ENCODE measurements at places on chromosomes 3 and 15. TPM values are rescaled to one million over a fixed set of nuclear protein-coding genes. Genes with fewer than 3 reads are reported as not detected.
A peak's percentile ranks its signal among the peaks of the same experiment; 100 is the strongest.

DNA sequence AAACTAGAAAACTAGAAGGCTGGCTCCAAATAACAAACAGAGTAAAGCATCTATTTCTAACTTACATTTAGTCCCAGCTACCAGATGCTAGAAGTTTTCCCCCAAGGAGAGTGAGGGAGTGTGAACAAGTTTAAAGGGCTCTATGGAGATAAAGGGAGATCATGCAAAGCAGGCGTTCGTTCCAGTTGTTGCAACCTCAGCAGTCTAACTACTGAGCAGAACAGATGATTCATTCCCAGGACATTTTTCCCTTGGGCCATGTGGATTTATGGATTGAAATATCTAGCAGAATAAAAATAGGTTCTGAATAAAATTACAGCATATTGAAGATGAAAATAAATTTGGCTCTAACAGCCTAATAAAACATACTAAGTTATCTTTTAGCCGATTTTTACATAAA lies 154.8 kb upstream of the TTC14 start:
- H3K4me1 ChIP-seq: no peaks in the 10 kb centered on the region
- H3K27ac ChIP-seq: no peak overlapping the region
- H3K4me3 ChIP-seq: no peak overlapping the region
- no peaks in the 10 kb centered on the region for H3K36me3 ChIP-seq

DNA sequence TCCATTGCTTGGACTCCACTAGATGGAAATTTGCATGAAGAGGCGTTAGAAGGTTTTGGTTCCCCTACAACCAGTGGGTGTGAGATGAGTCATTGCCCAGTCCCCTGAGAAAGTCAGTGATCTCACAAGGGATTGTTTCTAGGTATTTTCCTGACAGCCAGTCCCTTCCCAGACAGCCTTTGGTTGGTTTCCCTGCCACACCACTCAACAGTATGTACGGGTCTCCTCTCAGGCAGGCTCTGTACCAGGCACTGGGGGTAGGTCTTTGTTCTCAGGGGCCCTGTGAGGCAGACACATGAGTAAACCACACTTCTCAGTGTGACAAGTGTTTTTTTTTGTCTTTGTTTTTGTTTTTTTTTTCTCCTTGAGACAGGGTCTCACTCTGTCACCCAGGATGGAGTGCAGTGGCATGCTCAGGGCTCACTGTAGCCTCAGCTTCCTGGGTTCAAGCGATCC lies 4.0 kb downstream of the LAMP3 start:
- H3K4me3 ChIP-seq: no peak overlapping the region
- no peak for DNase-seq
- peaks cover 30% of the 10 kb centered on the region for H3K27me3 ChIP-seq
- no peaks in the 10 kb centered on the region for H3K36me3 ChIP-seq
- H3K27ac ChIP-seq: no peak overlapping the region

- H3K36me3 ChIP-seq: no peaks in the 10 kb centered on the region
- H3K27ac ChIP-seq: no peak overlapping the region
Measured at GRCh38 chr3:152416808-152417580, 148.3 kb downstream of the MBNL1 start.

FBXL22 gene
- 16.2 TPM for total RNA-seq

DNA sequence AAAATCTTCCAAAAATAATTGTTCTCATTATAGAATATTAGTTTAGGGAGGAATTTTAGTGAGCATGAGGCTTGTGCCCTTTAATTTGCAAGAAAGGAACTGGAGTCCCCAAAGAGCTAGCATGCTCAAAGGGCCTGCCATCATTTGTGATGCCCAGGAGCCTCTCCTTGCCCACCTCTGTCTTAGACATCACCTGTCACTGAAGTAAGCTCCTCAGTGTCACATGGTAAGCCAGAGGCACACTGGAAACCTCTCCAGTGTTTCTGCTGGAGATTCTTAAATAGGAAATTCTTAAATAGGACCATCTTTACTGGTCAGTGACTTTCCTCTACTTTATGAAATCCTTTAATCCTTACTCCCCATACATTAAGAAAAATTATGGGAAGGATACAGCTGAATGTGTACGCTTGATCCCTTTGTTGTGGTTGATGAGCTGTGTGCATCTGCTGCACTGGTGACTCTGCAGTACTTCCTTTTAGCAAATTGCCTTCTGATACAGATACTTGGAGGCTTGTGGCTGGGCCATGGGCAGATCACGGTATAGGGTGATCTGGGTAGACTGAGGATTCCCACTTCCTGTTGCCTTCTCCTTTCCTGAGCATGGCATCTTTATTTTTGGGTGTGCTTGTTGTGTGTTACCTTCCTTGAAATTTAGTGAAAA lies 197.4 kb downstream of the KLHL25 start:
- no peaks in the 10 kb centered on the region for H3K27me3 ChIP-seq
- H3K4me3 ChIP-seq: no peak overlapping the region
- peak overlapping the region; percentile 81 for H3K27ac ChIP-seq
- DNase-seq: no peak
- peaks cover 37% of the 10 kb centered on the region for H3K36me3 ChIP-seq
- peaks cover 37% of the 10 kb centered on the region for H3K4me1 ChIP-seq

- H3K4me1 ChIP-seq: no peaks in the 10 kb centered on the region
- H3K27me3 ChIP-seq: no peaks in the 10 kb centered on the region
- no peak overlapping the region for H3K4me3 ChIP-seq
Measured at GRCh38 chr3:26752466-26752865, 129.9 kb downstream of the LRRC3B start.

- no peaks in the 10 kb centered on the region for H3K4me1 ChIP-seq
- no peaks in the 10 kb centered on the region for H3K36me3 ChIP-seq
- DNase-seq: no peak
- H3K27ac ChIP-seq: no peak overlapping the region
- H3K4me3 ChIP-seq: no peak overlapping the region
- no peaks in the 10 kb centered on the region for H3K27me3 ChIP-seq
Measured at GRCh38 chr15:60766391-60767128, 287.6 kb upstream of the ICE2 start.

GRCh38 chr3:54665016-54665600 lies 262.8 kb downstream of the LRTM1 start:
- H3K27me3 ChIP-seq: no peaks in the 10 kb centered on the region
- no peak overlapping the region for H3K27ac ChIP-seq
- no peaks in the 10 kb centered on the region for H3K4me1 ChIP-seq
- no peak for DNase-seq
- H3K4me3 ChIP-seq: no peak overlapping the region

ZNF502 gene
- total RNA-seq: 2.8 TPM

MKRN2OS gene
- 9.3 TPM for total RNA-seq

Measured in heart right ventricle (tissue), 16 donors.